Activated naive CD4-positive, alpha-beta T cell treated with anti-CD3 and anti-CD28 coated beads, Interleukin-2, amount 50 U/mL, for 72 hours (primary cell): ENCODE measurements at places on chromosomes 13 and 19. TPM values are rescaled to one million over a fixed set of nuclear protein-coding genes. Genes with fewer than 3 reads are reported as not detected.
A peak's percentile ranks its signal among the peaks of the same experiment; 100 is the strongest.

Gene TUBGCP3
- 67.2 TPM for total RNA-seq

Gene FFAR1
- total RNA-seq, result 1.5 TPM

Gene PGLYRP2
- total RNA-seq, result 0.09 TPM

Gene CYP2A7
- total RNA-seq, result not detected

DNA sequence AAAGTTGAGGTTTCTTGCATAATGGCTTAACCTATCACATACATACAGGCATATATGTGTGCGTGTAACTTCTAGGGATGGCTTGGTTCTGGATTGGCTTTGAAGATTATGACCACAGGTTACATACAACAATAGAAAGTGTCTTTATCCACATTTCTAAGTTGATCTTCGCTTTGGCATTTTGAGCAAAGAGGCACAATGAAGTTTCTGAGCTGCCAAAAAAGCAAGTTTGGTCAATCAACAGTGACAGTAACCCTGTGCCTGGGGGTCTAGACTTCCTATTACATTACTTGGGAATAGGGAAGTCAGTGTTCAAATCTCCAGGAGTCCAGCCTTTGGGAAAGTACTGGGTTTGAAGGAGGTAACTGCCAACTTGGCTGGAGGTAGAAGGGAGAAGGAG, 3.1 kb upstream of the SOX1 start:
- DNase-seq, result no peak

DNA sequence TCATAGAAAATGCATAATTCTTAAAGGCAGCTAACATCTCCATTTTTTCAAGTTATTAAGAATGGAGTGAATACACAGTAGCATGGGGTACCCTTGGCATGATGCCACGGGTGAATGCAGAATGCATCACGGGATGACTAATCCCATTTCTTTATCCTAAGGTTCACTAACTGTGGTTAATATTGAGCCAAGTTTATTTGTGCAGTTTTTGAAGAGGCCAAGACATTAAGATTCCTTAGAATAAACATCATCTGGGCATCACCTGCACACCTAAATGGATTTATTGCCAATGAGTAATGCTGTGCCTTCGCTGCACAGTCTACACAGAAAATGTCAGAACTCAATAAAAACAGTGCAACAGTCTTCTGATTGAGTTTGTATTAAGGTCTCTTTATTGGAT, 333.1 kb downstream of the GPC6 start:
- DNase-seq, result no peak

Gene SIGLEC8
- total RNA-seq, result not detected

- no peak for DNase-seq
Observed at GRCh38 chr19:40719414-40719894, 2.5 kb downstream of the ITPKC start.

Gene CD37
- 194 TPM for total RNA-seq

Gene DHX34
- 16.7 TPM for total RNA-seq

Gene RETN
- not detected for total RNA-seq

- no peak for DNase-seq
Observed at GRCh38 chr13:111398715-111399299, 78.4 kb downstream of the TEX29 start.

DNA sequence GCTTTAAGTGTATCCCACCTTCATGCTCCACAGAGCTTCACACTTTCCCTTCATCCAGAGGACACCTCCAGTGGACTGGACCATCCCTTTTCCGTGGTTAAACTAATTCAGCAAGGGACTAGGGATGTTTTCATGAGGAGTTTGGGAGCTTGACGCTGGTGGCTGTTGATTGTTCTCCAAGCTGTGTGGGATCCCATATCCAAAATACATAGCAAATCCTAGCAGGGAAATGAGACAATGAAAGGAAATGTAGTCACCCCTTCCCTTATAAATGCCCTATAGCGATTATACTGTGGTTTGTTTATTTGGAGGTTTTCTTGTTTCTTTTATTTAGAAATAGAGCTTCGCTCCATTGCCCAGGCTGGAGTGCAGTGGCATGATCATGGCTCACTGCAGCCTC, 31.6 kb upstream of the DPRX start:
- DNase-seq, result no peak

DNA sequence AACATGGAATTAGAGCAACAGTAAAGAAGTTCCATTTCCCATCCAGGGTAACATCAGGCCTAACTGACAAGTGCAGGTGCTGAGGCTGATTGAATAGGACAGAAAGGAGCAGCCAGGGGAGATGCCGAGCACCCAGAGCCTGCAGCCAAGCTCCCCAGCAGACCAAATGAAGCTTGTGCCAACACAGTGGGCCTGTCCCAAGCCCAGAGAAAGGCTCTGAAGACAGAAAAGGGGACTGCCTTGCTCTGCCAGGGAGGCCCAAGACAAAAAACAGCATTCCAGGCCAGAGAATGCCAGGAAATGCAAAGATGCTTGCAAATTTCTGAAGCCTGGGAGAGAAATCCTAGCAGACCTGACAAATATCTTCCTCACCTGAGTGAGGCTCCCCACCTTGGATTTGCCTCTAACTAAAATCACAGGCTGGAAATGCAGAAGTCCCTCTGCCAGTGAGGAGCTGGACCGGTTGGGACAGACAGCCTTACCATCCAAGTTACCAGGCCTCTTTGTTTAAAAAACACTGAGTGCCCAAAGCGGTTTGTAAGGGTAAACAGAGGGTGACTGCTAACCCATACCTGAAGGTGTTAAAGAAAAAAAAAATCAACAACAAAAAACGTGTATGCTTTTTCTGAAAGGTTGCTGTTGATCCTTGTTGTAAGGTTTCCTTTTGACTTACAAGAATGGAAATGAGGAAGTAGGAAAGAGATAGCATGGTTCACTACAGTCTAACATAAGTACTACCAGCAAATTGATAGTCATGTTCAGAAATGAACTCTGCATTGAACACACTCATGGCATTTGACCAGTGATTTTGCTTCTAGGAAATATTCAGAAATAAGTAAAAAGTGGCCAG, 11.8 kb upstream of the HMGB1 start:
- no peak for DNase-seq

Gene FOXA3
- total RNA-seq, result 0.46 TPM

Gene KIR2DL1
- total RNA-seq, result not detected

DNA sequence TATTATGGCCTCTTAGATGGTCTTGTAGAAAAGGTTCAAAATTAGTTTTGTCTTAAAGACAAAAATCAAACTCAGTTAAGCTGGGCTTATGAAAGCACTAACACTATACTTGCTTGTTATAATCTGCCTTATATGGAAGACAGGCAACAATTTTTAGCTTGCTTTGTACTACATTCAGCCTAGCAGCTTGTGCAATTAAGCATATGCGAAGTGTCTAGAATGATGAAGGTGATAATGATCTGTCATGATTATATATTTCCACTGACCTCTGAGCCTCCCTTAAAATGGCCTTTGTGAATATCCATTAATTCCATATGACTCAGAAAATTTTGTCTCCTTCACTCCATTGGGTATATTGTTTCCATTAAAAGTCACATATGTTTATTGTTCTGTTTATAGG, 834.9 kb downstream of the OLFM4 start:
- no peak for DNase-seq

DNA sequence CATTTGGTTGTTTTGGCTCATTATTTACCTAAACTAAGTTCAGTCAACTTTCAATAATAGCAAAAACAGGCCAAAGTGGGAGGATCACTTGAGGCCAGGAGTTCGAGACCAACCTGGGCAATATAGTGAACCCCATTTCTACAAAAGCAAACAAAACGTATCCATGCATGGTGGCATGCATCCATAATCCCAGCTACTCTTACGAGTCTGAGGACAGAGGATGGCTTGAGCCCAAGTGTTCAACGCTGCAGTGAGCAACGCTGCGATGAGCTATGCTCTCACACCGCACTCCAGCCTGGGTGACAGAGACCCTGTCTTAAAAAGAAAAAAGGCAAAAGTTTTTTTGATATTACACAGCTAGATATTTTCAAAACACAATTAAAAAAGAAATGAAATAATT, 570.0 kb upstream of the GPC6 start:
- no peak for DNase-seq

Gene DENND1C
- 84.4 TPM for total RNA-seq

DNA sequence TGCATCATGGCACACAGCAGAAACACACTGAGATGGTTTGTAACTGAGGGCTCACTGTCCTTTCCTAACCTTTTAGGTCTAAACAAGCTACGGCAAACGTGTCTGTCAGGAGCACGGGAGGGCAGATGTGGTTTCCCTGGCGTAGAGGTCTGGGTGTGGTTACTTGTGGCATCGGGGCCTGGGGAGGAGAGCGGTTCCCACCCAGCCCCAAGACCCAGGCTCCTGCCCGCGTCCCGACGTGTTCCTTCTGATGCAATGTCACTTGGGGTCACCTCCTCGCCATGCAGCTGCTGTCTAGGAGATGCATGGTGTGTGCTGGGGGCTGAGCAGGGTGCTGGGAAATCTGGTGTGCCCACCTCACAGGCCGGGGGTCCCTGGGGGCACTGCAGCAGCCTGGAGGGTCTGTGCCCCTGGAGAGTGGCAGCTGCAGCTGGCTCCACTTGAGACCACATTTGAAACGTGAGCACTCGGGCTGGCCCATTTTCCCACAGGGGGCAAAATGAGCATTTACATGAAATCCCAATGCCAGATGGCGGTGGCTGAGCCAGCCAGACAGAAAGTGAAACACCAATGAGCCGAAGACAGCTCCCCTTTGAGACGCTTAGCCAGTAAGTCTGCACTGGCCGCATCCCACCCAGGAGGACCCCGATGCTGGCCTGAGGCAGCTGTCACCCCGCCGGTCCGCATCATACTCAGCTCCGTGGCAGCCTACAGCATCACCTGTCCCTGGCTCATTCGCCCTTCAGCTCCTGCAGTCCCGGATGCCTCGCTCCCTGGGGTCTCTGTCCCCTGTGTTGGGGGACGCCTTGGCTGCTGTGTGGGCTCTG, 22.3 kb upstream of the MYDGF start:
- DNase-seq, result no peak

Gene SLC15A1
- not detected for total RNA-seq

Gene ZNF208
- total RNA-seq, result 2.1 TPM

Gene RTBDN
- not detected for total RNA-seq

DNA sequence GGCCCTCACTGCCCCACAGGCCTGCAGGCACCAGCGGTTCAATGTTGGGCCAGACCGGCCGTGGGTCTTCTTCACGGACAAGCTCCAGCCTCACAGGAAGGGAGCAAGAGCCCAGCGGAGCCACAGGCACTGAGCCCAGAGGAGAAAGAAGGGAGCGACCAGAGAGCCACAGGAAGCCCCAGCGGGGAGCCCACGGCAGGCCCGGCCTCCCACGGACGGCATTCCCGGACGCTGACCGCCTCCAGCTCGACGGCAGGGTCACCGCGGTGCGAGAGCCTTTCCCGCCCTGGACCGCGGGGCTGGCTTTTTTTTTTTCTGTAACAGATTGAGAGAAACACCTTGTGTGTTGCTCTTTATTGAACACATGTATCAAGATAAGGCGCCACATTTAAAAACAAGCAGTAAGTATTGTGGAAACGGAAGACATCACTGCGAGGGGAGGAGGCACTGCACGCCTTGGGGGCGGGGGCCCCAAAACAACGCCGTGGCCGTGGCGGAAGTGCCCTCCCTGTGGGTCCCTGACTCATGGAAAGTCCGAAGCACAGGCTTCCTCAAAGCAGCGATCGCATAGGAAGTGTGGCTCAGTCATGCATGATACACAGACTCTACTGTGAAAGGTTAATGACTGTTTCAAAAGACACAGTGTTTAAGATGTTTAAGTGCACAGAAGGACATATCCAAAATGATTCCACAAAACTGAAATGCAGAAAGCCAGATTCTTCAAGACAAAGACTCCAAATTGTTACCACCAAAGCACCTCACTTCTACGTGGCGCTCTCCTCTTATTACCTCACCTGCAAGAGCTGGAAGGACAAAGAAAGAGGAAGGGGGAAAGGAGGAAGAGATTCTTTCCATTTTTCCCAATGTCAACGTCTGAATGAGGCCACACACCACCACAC, 3.5 kb downstream of the RASA3 start:
- peak; percentile 88 for DNase-seq

- no peak for DNase-seq
Observed at GRCh38 chr13:51728972-51729371, 75.0 kb downstream of the DHRS12 start.

GRCh38 chr13:79231887-79232286, 174.2 kb downstream of the RBM26 start:
- no peak for DNase-seq

Gene SLC8A2
- total RNA-seq, result 0.41 TPM

- no peak for DNase-seq
Observed at GRCh38 chr19:11554160-11554559, 4.9 kb downstream of the ELOF1 start.

DNA sequence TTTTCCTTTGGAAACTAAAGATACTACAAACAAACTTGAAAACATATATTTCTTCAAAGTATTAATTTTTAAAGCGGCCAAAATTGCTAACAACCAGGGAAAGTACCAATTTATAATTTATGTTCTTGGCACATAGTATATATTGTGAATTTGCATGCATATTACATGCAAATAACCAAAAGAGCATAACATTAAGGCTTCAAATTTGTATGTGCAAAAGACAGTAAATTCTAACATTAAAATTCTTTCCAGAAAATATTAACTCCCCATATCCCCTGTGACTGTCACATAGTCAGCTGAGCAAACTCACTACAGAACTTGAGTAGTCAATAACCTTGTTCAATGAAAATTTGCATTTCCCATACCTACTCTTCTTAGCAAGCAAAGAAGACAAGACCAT, 133.4 kb downstream of the ENOX1 start:
- no peak for DNase-seq

Gene PTGIR
- 14.7 TPM for total RNA-seq

DNA sequence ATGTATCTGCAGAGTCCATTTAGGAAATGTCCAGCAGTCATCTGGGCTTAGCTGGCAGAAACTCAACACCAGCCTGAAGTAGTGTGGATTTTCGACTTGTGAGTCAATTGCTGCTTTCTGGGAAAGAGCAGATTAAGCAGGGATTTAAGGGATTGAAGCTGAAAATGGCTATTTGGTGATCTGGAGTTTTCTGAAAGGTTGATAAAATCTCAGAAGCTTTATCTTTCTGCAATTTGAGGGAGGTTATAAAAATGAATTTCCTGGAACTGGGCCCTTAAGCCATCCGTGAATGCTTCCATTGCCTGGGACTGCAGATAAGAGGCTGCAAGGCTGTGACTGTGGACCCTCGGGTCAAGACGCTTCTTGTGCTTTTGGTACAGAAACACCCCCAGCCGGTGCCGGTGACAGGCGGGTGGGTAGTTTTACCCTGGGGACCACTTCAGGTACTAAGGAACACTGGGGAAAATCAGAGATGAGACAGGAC, 61.5 kb downstream of the COL4A1 start:
- DNase-seq, result no peak

Gene DNMT1
- total RNA-seq, result 456 TPM
